ENCODE measurements at places on chromosomes 11 and 22.
A peak's percentile ranks its signal among the peaks of the same experiment; 100 is the strongest.

- H3K27me3 ChIP-seq: no peaks in the 10 kb centered on the region
- H3K4me1 ChIP-seq: peaks cover 72% of the 10 kb centered on the region
- peaks cover 52% of the 10 kb centered on the region for H3K36me3 ChIP-seq
These were observed 3.2 kb downstream of the CTSD start for GRCh38 chr11:1760351-1761109.

DNA sequence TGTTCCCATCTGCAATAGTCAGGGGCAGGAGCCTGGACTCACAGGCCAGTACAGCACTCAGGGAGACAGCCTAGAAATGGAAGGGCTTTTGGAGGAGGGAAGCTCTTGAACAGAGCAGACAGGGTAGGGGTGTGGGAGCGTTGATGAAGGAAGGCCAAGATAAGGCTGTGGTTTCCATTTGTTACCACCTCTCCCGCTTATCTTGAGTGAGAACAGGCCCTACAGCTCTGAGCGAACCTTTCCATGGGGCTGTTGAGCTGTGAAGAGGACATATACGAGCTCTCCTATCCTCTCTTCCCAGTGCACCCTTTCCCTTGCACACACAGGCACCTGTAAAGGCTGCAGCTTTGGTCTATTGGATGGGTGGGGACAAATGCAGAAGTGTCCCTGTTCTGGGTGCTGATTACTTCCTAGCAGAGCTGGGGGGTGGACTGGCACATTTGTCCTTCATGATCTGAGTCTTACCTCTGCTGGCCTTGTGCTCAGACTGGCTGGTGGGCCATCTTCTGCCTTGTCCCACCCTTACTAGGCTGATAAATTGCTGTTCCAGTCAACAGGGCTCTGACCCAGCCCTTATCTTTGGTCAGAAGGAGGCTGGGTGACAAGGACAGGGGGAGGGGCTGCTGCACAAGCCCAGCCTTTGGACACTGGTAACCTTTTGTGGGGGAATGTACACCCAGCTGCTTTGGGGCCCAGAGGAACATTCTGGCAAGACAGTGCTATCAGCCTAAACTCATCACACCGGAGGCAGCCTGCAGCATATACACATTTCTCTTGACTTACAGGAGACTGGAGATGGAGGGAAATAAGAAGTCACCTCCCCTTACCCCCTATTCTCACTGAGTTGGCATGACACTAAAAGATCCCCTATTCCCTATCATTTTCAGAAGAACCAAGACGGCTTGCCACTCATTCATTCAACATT lies 80.1 kb upstream of the NNMT start:
- peaks cover 15% of the 10 kb centered on the region for H3K36me3 ChIP-seq
- H3K4me3 ChIP-seq: peak overlapping the region; percentile 35
- no peaks in the 10 kb centered on the region for H3K27me3 ChIP-seq
- no peak for DNase-seq
- H3K4me1 ChIP-seq: peaks cover 72% of the 10 kb centered on the region
- peak overlapping the region; percentile 85 for H3K27ac ChIP-seq

- H3K27me3 ChIP-seq: peaks cover 50% of the 10 kb centered on the region
- H3K27ac ChIP-seq: no peak within 1 kb of the TSS
- no peak within 1 kb of the TSS for H3K4me3 ChIP-seq
- no peaks in the 10 kb centered on the region for H3K4me1 ChIP-seq
- DNase-seq: peak; percentile 40
These were observed at the start of gene SLC17A6 for GRCh38 chr11:22337596-22338485. SLC17A6 (plus strand) TSS chr11:22338381; CDS start chr11:22338534, 153 bp downstream.

GRCh38 chr11:56932572-56933220 lies 56.0 kb upstream of the OR5AK2 start:
- no peaks in the 10 kb centered on the region for H3K36me3 ChIP-seq
- H3K4me1 ChIP-seq: no peaks in the 10 kb centered on the region
- H3K4me3 ChIP-seq: no peak overlapping the region
- no peak overlapping the region for H3K27ac ChIP-seq
- DNase-seq: no peak

- peaks cover 6% of the 10 kb centered on the region for H3K4me1 ChIP-seq
- peaks cover 36% of the 10 kb centered on the region for H3K27me3 ChIP-seq
- no peak for DNase-seq
- no peak overlapping the region for H3K4me3 ChIP-seq
- H3K36me3 ChIP-seq: no peaks in the 10 kb centered on the region
These were observed 3.4 kb downstream of the FAM83F start for GRCh38 chr22:39997939-39998726.

GRCh38 chr11:118263112-118263511 lies 985 bp downstream of the MPZL2 start:
- peaks cover 37% of the 10 kb centered on the region for H3K36me3 ChIP-seq
- H3K27me3 ChIP-seq: peaks cover 3% of the 10 kb centered on the region
- peaks cover 73% of the 10 kb centered on the region for H3K4me1 ChIP-seq
- no peak for DNase-seq

DNA sequence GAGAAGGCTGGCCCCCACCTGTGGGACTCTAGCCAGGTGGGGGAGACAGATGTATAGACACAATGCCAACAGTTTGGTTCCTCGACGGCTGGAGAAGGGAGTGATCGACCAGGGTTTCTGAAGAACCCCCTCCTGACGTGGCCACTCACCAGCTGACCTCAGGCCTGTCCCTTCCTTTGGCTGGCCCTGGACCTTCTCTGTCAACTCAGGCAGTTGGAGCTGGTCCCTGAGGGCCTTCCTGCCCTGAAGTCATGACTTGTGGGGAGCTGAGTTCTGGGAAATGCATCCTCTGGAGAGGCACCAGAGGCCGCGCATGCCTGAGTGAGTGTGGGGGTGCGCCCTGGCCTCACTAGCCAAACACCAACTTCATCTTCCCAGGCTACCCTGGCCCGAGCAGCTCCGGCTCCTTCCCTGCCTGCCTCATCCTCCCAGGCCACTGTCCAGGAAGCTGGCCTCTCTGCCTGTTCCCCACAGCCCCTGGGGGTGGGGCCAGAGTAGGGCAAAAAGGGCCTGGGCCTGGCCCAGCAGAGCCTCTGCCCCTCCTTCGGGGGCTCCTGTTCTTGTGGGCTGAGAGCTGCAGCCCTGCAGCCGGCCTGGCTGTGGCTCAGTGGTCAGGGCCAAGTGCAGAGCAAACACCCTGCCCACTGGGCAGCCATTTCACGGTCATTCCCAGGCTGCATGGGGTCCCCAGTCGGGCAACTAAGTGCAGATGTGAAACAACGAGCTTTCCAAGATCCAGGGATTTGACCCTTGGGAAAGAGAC lies 23.6 kb downstream of the TXN2 start:
- no peaks in the 10 kb centered on the region for H3K36me3 ChIP-seq
- peak overlapping the region; percentile 60 for H3K27ac ChIP-seq
- no peaks in the 10 kb centered on the region for H3K27me3 ChIP-seq
- peaks cover 45% of the 10 kb centered on the region for H3K4me1 ChIP-seq

DNA sequence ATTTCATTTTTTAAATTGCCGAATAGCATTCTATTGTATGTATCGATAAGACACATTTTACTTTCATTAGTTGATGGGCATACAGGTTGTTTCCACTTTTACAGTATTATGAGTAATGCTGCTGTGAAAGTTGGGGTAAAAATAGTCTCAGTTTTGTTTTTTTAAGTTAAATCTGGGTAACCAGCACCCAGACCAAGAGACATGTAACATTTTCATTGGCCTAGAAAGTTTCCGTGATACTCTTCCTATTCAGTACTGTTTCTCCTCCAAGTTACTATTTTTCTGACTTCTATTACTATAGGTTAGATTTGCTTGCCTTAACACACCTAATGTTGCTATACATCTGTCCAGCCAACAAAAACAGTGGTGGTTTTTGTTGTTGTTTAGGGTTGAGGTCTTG lies 12.3 kb downstream of the IPO7 start:
- H3K4me3 ChIP-seq: no peak overlapping the region
- DNase-seq: no peak
- H3K36me3 ChIP-seq: peaks cover 44% of the 10 kb centered on the region
- no peaks in the 10 kb centered on the region for H3K27me3 ChIP-seq

- peaks cover 3% of the 10 kb centered on the region for H3K27me3 ChIP-seq
- H3K36me3 ChIP-seq: no peaks in the 10 kb centered on the region
- H3K4me3 ChIP-seq: no peak overlapping the region
- no peaks in the 10 kb centered on the region for H3K4me1 ChIP-seq
These were observed 40.5 kb downstream of the GGTLC2 start for GRCh38 chr22:22684580-22685561.

- H3K4me1 ChIP-seq: no peaks in the 10 kb centered on the region
- no peaks in the 10 kb centered on the region for H3K36me3 ChIP-seq
- DNase-seq: no peak
- no peaks in the 10 kb centered on the region for H3K27me3 ChIP-seq
- H3K27ac ChIP-seq: no peak overlapping the region
These were observed 564.4 kb upstream of the LUZP2 start for GRCh38 chr11:23932485-23932898.

DNA sequence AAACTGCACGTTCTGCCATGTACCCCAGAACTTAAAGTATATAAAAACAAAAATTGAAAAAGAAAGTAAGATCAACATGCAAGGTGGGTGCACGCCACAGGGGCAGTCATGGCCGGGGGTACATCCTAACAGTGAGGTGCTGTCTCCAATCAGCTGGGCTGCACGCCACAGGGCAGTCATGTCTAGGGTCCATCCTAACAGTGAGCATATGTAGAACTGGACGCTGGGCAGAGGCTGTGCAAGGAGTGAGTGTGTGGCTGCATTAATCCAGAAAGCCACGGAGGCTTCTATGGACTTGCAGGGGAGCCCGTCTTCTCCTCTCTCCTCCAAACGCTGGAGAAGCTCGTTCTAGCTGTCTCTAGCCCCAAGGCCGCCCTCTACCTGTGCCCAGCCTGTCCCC lies 1105.0 kb downstream of the BRD1 start:
- no peaks in the 10 kb centered on the region for H3K36me3 ChIP-seq
- no peaks in the 10 kb centered on the region for H3K27me3 ChIP-seq
- H3K27ac ChIP-seq: no peak overlapping the region
- peaks cover 7% of the 10 kb centered on the region for H3K4me1 ChIP-seq

- H3K4me3 ChIP-seq: no peak overlapping the region
- peaks cover 54% of the 10 kb centered on the region for H3K4me1 ChIP-seq
- no peak for DNase-seq
- peaks cover 2% of the 10 kb centered on the region for H3K36me3 ChIP-seq
These were observed 17.2 kb downstream of the PPFIBP2 start for GRCh38 chr11:7531011-7531410.

DNA sequence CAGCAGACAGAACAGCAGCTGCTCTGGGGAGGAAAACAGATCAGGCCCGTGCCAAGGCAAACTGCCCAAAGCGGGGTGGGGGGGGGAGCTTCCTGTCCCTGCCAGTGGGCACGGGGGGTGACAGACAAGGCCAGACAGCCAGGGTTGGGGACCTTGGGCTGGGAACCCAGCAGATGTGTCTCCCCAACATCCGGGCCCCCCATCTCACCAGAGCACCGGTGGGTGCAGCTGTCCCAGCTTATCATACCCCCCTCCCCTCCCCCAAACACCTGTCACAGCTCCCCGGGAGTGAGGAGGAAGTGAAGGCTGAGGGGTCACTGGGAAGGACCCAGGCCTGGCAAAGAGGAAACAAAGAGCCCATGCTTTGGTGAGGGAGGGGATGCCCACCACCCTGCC lies 1.3 kb downstream of the PPP1R14B start:
- H3K4me3 ChIP-seq: peak overlapping the region; percentile 88
- H3K27me3 ChIP-seq: no peaks in the 10 kb centered on the region
- peak; percentile 55 for DNase-seq

- no peaks in the 10 kb centered on the region for H3K27me3 ChIP-seq
- H3K4me1 ChIP-seq: no peaks in the 10 kb centered on the region
- no peaks in the 10 kb centered on the region for H3K36me3 ChIP-seq
- DNase-seq: no peak
- H3K27ac ChIP-seq: no peak overlapping the region
- no peak overlapping the region for H3K4me3 ChIP-seq
These were observed 1234.7 kb downstream of the TBC1D22A start for GRCh38 chr22:47997052-47997590.

- no peak overlapping the region for H3K27ac ChIP-seq
- no peak overlapping the region for H3K4me3 ChIP-seq
- DNase-seq: no peak
These were observed 232.7 kb upstream of the B3GAT1 start for GRCh38 chr11:134644476-134645456.

- no peaks in the 10 kb centered on the region for H3K4me1 ChIP-seq
- no peak overlapping the region for H3K4me3 ChIP-seq
- no peak overlapping the region for H3K27ac ChIP-seq
- DNase-seq: no peak
These were observed 8.7 kb upstream of the CABP7 start for GRCh38 chr22:29710922-29711593.

DNA sequence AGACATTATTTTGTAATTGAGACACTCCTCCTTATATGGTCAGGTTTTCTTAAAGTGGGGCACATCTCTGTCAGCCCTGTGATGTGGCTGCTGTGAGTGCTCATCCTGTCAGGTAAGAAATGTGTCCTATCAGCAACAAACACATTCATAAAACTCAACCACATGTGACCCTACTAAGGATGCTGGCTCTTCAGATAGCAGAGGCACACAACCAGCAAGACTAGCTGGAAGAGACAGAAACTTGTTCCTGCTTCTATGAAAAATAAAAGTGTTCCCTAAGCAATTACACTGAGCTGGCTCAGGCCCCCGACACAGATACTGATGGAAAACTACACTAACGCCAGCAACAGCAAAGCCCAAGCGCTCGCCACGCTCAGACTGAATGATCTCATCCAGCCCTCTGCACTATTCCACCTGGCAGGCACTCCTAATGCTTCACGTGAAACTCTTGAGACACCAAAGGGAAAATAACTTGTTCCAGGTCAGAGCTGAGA lies 49.8 kb upstream of the CYP2D6 start:
- peak; percentile 75 for DNase-seq
- no peaks in the 10 kb centered on the region for H3K27me3 ChIP-seq
- H3K27ac ChIP-seq: peak overlapping the region; percentile 94
- peaks cover 61% of the 10 kb centered on the region for H3K4me1 ChIP-seq
- peak overlapping the region; percentile 57 for H3K4me3 ChIP-seq

DNA sequence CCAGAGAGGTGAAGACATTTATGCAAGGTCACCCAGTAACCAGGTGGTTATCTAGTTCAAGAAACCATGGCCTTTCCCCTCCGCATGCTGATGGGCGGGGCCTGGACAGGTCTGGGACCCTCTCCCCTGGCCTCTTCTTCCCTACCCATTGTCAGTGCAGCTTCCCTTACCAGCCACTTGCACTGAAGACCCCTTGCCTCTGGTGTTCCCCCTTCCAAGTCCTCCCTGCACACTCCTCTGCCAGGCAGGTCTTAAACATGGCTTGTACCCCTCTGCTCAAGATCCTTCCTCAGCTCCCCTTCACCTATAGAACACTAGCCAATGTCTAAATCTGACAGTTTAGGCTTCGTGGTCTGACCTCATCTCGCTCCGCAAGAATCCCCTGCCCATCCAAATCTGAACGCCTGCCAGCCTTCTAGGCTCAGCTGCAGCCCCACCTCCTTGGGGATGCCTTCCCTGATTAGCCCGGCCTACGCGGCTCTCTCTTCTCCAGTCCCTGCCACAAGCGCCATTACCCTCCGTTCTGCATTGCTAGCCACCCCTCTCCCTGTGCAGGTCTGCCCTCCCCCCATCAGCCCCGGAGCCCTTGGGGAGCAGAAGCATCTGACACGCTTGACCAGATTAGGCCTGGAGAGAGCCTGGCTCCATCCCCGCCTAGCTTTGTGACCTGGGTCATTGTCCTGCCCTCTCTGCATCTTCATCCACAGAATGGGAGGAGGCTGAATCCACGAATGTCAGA lies 213.8 kb downstream of the DSCAML1 start:
- no peaks in the 10 kb centered on the region for H3K36me3 ChIP-seq
- H3K27me3 ChIP-seq: peaks cover 3% of the 10 kb centered on the region
- no peaks in the 10 kb centered on the region for H3K4me1 ChIP-seq
- DNase-seq: no peak

GRCh38 chr11:73149105-73149504 lies 7.0 kb upstream of the FCHSD2 start:
- H3K36me3 ChIP-seq: no peaks in the 10 kb centered on the region
- H3K27ac ChIP-seq: no peak overlapping the region
- no peaks in the 10 kb centered on the region for H3K27me3 ChIP-seq
- no peak overlapping the region for H3K4me3 ChIP-seq
- peaks cover 84% of the 10 kb centered on the region for H3K4me1 ChIP-seq

Data from activated CD8-positive, alpha-beta T cell treated with anti-CD3 and anti-CD28 coated beads, Interleukin-2, amount 10 ng/mL, durations not matched to agents 7 days and 5 days (primary cell).